ENCODE measurements at places on chromosomes 7 and 10.

GRCh38 chr10:6409971-6410643, 170.0 kb downstream of the PRKCQ start:
- no peak for DNase-seq

DNA sequence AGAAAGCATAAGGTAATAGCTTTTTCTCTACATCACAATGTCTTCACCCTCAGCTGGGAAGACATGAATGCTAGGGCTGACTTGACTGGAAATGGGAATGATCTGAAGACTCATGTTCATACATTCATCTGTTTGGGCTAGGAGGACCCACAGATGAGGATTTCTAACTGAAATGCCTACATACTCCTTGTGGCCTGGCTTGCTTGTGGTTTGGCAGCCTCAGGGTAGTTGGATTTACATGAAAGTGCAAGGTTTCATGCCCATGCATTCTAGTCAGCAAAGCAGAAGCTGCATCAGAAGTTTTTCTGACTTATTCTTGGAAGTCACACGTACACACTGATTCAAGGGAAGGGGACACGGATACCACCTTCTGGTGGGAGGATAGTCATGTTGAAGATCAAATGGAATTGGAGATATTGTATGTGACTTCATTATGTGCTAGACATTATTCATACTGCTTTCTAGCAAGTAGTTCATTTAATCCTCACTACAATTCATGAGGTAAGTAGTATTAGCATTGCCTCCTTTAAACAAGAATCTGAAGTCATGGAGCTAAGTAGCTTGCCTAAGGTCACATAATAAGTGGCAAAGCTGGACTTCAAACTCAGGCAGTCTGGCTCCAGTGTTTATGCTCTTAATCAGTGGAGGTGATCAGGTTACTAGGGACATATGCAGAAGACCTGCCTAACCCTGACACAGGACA, 957.0 kb downstream of the LRMDA start:
- no peak for DNase-seq

DNA sequence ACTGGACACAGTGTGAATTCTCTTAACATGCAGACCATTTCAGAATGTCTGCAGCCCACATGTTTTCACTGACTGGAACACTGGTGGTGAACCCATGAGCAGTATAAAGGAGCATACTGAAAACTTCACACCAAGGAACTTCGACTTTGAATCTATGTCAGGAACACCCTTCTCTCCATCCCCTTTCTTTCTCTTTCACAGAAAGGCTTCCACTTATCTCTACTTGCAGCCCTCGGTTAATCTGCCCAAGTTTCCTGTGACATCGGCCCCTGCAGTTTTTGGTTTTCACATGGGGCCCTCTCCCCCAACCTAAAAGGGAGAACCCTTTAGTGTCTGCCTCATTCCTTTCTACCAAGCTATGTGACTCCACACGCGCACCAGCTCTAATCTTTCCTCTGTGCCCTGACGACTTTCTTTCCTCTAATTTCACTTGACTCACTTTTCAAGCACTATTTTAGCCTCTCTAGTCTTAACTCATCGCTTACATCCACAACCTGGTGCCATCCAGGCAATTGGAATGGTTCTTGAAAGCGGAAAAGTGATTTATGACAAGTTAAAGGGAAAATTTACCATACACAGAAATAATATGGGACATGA, 70.1 kb downstream of the RELN start:
- DNase-seq: no peak

GRCh38 chr10:75662715-75663114, 231.3 kb downstream of the LRMDA start:
- no peak for DNase-seq

- no peak for DNase-seq
Measured at GRCh38 chr10:14602807-14603533, 171.7 kb downstream of the FAM107B start.

GRCh38 chr7:99120916-99121315, 23.0 kb downstream of the SMURF1 start:
- DNase-seq: no peak

DNA sequence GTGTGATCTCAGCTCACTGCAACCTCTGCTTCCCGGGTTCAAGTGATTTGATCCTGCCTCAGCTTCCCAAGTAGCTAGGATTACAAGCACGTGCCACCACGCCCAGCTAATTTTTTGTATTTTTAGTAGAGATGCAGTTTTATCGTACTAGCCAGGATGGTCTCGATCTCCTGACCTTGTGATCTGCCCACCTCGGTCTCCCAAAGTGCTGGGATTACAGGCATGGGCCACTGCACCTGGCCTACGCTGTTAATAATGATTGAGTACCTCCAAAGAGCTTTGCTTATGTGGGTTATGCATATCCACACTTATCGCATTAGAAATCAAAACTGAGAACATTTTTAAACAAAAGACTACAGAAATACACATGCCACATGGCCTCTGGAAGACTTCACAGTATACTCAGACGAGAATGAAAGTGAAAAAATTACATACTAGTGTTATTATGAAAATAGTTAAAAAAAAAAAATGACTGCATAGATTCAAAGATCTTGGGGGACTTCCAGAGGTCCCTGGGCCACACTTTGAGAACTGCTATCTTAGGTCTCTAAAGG, 25.4 kb downstream of the RPP38 start:
- no peak for DNase-seq
